ENCODE measurements at places on chromosomes 16 and 17.

- DNase-seq = no peak
These were observed 1260.0 kb downstream of the CDH8 start for GRCh38 chr16:60776281-60776680.

- no peak for DNase-seq
These were observed 9.6 kb upstream of the CDK5R1 start for GRCh38 chr17:32477220-32477619.

- DNase-seq = no peak
These were observed 5.0 kb upstream of the TRAF4 start for GRCh38 chr17:28738680-28739384.

- no peak for DNase-seq
These were observed 11.3 kb downstream of the OSBPL7 start for GRCh38 chr17:47810200-47810821.

DNA sequence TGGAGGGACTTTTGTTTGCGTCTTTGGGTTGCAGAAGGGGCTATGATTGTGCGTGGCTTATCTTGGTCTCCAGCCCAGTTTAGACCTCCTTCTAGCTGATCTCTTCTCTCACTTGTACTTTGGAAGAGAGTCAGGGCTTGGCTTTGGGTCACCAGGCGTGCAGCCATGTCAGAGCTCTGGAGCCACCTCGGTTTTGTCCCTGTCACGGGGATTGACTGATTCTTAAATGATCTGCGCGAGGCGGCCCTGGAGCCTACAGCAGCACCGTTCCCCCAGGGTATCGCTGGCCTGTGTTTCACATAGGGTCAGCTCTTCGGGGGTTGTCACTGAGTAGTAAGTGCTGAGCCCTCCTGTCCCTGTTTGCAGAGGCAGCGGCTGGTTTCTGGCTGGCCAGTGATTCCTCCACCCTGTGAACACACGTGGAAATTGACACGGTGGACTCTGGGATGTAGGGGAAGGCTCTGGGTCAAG, 209.8 kb upstream of the CHMP6 start:
- DNase-seq = no peak

Measured in anterior cingulate cortex (tissue), 58 donors.